ENCODE measurements at places on chromosomes 1 and 21.

DNA sequence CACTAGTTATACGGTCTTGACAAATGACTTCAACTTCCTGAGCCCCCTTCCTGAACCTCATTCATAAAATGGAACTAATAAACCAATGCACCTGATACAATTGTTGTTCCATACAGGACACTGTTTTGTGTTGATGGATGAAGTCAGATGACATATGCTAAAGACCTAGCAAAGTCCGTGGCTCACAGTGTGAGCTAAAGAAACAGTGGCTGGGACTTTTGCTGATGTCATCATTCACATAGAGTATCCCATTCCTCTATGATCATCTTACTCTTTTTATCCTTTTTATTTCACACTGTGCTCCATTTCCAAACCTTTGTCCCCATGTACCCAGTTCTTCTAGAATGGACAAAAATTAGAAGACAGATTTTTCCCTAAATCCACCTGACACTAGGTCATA lies 83.7 kb upstream of the KAZN start:
- DNase-seq: no peak

DNA sequence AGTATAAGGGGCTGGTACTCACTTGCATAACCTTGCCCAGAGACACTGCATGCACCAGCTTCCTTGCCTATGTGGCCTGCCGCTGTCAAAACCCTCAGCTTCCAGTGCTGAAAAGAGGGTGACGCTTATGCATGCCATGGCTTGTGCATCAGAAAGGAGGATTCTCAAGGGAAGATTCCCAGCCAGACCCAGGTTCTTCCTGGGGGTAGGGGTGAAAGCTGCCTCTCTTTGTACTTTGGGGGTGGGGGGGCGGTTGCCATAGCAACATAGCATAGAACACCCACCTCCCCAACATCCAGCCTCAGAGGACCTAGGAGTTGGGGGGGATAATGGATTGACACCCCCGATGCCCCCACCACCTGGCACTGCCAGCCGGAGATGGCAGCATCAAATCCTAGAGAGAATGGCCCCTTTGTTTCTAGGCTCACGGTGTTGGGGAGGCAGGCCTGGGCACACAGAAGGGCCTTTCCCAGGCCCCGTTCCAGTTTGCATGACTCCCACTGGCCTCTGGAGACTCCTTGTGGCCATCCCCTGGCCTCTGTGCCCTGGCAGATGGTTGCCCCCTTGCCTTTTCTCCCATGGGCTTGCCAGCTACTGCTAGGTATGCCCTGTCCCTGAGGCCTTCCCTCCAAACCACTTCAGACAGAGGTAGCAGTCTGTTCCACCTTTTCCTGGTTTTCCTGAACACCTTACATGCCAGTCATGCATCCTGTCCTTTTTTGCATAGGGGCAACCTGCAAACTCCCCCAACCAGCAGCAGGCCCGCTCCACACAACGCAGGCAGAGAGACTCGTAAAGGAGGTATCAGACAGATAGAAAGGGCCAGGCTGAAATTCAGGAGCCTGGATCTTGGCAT lies 44.6 kb downstream of the RHBG start:
- DNase-seq: no peak

DNA sequence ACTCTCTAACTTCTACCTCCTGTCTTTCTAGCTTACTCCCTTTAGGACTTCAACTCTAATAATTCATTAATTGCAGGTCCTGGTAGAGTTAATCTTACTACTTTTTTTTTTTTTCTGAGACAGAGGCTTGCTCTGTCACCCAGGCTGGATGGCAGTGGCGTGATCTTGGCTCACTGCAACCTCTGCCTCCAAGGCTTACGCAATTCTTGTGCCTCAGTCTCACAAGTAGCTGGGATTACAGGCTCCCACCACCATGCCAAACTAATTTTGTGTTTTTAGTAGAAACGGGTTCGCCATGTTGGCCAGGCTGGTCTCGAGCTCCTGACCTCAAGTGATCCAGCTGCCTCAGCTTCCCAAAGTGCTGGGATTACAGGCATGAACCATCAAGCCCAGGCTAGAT lies 15.7 kb downstream of the BTBD8 start:
- no peak for DNase-seq

DNA sequence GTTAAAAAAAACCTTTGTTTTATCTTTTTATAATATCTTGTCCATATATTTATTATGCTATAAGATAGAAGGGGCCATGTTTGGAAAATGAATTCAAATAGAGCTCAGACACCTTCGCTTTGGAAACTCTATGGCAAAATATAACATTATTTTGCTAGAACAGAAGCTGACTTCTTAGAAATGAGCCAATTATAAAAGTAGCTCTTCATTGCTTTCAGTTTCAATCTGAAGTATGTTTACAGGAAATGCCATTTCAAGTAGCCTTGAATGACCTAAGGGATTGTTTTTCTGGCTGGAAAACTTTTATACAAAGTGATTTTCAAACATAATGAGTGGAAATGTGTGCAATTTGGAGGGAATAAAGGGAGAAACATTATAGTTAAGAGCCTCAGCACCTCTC lies 37.8 kb upstream of the GBP5 start:
- DNase-seq: no peak

DNA sequence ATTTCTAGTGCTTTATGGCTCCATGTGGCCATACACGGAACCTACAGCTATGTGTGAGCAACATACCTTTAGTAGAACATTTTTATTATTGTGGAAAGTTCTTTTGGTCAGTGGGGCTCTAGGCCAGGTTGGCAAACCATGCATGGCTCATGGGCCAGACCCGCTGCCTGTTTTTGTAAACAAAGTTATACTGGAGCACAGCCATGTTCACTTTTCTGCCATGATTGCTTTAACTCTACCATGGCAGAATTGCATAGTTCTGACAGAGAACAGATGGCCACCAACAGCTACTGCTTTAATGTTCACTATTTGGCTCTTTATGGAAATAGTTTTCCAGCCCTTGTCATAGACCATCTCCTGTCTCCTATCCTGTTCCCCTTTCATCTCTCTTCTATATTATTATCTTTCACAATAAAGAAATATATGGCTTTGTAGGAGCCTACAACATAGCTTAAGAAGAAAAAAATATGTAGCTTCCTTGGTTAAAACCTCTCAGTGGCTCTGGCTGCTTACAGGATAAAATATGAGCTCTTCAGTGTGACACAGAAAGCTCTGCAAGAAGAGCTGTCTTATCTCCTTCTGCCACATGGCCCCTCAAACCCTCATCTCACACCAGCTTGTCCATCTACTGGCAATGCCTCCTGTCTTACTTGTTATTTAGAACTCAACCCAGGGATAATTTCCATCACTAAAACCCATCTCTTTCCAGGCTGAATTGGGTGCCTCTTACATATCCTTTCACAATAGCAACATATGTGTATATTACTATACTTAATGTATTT lies 54.6 kb upstream of the RWDD3 start:
- no peak for DNase-seq

GRCh38 chr1:89659322-89660081 lies 26.6 kb downstream of the LRRC8C start:
- DNase-seq: no peak

GRCh38 chr1:174914991-174915390 lies 84.8 kb upstream of the CACYBP start:
- no peak for DNase-seq

- no peak for DNase-seq
These were observed 24.7 kb downstream of the TRIM67 start for GRCh38 chr1:231186356-231187115.

DNA sequence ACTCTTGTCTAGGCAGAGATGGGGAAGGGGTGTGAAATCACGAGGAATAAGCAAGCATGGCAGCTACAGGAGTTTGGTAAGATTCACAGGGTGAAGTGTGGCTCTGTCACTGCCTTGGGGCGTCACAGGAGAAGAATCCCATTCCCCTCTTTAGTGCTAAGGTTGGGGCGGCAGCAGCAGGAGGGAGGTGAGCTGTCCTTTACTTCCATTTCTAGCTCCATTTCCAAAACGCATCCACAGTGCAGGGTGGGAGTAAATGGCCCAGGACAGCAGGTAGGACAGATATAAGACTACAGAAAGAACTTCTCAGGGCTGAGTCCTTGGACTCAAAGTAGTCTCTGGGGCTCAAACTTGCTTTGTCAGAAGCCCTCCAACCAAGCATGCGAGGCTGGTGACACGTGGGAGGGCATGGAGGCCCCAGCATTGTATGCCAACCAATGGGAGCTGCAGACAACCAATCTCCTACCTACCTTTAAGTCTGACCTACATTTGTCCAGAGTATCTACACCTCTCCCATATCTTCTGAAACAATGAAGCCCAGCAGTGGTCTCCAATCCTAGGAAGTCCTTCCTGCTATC lies 8.5 kb downstream of the MEF2D start:
- no peak for DNase-seq

DNA sequence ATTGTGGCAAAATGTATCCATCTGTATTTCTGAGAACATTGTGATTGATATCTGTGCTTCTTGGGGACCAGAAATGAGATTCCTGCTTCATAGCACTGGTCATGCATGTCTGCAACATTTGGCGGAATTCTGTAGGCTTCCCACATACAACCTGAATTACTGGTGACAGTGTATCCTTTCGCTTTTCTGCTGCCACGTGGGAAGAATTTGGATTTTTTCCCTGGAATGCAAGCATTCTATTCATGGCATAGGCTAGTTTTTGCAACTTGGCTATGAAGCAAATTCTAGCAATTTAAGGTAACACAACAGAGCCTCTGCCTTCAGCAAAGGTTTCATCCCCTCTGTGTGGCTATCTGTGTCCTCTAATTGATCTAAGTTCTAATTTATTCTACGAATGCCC lies 85.9 kb downstream of the BCAR3 start:
- DNase-seq: no peak

DNA sequence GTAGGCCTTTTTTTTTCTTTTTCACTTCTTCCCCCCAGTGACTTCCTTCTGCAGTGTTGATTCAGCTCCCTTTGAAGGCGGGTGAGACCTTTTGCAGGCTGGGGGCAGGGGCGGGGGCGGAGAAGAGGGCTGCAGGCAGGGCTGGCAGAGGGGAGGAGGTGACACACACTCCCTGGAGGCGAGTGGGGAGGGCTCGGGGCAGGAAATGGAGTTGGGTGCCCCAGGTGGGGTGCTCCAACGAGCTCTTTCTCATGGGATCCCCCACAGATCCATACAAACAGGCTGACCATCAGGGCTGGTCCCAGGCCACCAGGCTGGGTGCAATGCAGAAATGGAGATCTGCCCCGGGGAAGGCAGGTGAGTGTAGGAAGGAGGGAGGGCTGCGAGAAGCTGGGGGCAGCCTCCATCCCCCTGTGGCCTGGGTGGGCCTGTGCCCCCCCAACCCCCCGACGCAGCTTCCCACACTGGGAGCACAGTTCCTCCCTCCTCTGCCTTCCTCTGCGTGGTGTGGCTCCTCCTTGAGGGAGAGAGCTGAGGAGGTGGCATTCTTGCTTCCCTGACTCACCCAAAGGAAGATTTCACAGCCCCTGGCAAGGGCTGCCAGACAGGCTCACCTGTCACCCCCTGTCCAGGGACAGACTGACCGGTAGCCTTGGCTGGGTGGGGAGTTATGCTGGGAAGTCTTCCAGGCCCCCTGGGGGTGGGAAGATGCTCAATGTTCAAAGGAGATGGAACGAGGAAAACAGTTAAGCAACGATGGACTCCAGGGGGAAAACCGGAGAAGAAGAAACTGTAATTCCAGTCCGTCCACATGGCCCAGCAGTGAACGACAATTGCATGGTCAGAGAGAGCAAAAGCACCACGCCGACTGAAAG lies 7.1 kb upstream of the ITGB2 start:
- DNase-seq: peak; percentile 84

DNA sequence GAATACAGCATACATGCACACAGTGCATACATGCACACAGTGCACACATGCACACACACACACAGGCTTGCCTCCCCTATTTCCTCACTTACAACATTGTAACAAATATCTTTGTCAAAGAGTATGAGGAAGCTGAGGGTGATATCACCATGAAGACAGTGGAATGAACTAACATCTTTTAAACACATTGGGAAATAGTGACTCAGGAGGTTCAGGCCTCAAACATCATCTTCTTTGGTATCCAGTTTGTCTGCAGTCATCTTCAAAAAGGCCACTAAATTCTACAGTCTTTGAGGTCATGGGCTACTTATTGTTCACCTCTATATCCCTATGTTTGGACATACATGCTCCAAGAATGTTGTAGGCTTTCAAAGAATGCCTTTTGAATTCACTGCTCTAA lies 2.1 kb upstream of the LCE2B start:
- DNase-seq: no peak

GRCh38 chr1:62462370-62462769 lies 25.5 kb downstream of the USP1 start:
- no peak for DNase-seq
